Coronary artery (tissue), 2 donors: ENCODE measurements at places on chromosomes 11 and 22.

DNA sequence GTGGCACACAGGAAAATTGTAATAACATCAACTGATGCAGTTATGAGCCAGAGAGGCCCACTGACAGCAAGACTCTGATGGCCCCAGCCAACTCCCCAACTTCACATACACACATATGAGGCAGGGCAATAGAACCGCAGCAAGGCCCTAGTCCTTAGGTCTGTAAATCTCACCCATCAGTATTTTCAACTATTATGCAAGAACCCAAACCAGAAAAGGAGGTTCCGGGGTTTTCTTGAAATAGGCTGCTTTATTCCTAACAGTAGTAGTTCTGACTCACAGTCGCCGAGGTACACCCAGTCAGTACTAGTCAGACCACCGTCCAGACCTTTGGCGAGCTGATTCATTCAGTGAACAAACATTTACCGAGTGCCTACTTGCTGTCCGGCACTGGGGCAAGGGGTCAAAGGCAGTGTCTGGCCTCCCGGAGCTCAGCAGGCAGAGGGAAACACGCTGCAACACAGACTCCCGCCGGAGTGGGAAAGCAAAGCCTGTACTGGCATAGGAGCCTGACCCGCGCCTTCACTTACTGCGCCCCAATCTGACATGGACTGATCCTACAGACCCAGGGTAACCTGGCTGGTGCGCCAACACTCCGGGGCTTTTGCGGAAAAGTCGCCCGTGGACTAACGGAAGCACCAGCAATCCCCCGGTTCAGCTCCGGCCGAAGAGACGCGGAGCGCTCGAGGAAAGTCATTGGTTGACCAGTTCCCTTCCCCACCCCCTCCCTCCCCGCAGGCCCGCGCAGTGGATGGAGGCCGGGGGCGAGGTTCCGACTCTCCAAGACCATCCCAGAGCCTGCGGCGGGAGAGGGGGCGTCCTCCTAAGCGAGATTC is 1.3 kb downstream of the PLEKHA7 start:
- peak; percentile 78 for DNase-seq

- no peak for DNase-seq
These were observed 25.4 kb upstream of the GRIK4 start for GRCh38 chr11:120486138-120486537.

- no peak for DNase-seq
These were observed 71.2 kb downstream of the MYO7A start for GRCh38 chr11:77199137-77199745.

- no peak for DNase-seq
These were observed 52.5 kb downstream of the TRIM44 start for GRCh38 chr11:35714882-35715627.

GRCh38 chr22:45031629-45032403 is 22.0 kb upstream of the PHF21B start:
- no peak for DNase-seq

DNA sequence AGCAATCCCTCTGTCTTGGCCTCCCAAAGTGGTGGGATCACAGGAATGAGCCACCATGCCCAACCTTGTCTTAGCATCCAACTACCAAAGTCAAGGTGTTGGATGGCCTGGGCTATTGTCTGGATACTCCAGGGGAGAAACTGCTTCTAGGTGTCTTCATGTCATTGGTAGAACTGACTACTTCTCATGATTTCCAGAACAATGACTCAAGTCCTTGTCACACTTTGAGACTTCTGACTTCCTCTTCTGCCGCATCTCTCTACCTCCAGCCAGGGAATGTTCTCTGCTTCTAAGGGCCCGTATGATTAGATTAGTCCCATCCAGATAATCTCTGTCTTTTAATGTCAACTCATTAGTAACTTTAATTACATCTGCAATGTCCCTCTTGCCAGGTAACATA is 30.6 kb downstream of the APOL6 start:
- no peak for DNase-seq

DNA sequence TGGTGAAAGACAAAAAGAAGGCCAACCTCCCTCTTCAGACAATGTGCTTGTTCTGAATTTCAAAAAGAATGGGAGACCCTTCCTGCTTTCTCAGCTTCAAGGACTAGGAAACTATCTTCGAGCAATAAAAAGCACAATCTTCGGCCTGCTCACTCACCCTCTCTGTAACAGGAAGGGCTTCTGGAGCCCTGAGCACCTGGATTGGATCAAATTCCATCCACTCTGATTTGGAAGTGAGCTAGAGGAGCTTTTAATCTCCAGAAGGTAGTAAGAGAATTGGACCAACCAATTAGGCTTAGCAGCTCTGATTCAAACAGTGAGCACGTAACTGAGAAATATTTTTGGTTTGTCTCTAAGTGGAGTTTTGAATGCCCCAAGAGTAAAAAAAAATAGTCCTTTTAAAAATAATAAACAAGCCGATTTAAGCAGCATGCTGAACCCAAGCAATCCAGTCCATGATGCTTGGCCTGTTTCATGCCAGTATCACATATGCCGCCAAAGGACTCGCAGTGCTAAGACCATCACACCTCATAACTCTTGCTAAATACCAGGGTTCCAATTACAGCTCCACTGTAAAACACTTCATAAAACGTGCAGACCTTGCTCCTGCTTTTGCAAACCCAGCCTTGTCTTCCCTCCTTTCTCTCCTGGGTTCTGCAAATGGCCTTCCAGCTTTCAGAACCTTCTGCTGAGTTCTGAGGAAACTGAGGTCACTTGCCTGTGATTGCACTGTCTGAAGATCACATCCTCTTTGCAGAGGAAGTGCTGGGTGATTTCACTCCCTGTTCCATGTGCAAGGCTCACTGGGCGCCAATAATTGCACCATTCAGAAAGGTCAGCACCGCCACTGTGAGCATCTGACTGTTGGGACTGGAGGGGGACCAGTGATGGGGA is 74.4 kb downstream of the SLC1A2 start:
- DNase-seq, result no peak

DNA sequence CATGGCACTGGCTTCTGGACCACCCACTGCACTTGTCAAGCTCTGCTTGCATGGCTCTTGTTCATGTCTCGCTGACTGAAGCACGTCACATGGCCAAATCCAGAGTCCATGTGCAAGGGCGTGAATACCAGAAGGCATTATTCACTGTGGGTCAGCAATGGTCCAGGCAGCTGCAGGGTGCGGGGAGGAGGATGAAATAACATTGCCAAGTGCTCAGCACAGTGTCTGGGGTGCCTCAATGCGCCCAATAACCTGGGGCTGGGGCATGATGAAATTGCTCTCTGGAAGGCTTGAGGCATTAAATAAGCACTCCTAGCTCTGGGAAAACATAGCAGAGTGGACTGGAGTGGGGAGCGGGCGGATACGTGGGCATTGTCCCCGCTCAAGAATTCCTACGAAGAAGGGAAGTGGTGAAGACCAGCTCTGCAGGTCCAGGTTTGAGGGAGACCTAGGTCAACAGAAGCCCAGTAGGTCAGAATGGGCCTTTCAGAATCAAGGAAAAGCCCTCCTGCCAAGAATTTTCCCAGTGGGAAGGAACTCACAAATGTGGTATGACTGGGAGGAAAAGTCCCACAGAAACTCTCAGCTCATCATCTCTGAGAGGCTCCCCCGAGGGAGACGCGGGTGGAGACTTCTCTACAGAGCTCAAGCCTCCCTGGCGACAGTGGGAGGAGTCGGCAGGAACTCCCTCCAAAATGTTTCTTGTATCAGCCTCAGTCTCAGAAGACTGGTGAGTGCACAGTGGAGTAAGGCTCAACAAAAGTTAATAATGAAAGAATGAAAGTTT is 15.3 kb upstream of the ACCSL start:
- DNase-seq, result peak; percentile 93

GRCh38 chr22:38220163-38220562 is 18.4 kb downstream of the MAFF start:
- DNase-seq, result no peak
